ENCODE measurements at places on chromosomes 5 and 9.
A peak's percentile ranks its signal among the peaks of the same experiment; 100 is the strongest.

- no peak for DNase-seq
Observed at GRCh38 chr5:91136271-91136670, 246.8 kb downstream of the ARRDC3 start.

DNA sequence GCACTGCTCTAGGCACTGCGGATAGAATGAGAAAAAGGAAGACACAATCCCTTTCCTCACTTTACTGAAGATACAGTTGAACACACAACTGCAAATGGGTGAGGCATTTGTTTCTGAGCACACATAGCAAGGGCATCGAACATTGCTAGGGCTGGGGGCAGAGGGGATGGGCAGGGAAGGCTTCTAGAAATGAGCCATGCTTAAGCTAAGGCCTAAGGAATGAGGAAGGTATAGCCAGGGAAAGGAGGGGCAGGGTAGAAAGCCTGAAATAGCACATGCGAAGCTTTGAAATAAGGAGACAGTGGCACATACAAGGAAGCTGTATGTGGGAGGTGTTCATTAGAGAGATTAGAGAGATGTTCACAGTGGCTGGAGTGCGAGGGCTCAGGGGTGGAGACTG is 92.7 kb downstream of the KIF4B start:
- peak; percentile 9 for DNase-seq

- DNase-seq = peak; percentile 79
Observed at GRCh38 chr5:15598294-15598902, 98.4 kb downstream of the FBXL7 start.

GRCh38 chr9:129685220-129685932 is 19.9 kb downstream of the PRRX2 start:
- no peak for DNase-seq

- no peak for DNase-seq
Observed at GRCh38 chr9:30937106-30937505, 1447.3 kb upstream of the ACO1 start.

- DNase-seq = peak; percentile 18
Observed at GRCh38 chr5:178304016-178304415, 71.4 kb upstream of the PHYKPL start.

DNA sequence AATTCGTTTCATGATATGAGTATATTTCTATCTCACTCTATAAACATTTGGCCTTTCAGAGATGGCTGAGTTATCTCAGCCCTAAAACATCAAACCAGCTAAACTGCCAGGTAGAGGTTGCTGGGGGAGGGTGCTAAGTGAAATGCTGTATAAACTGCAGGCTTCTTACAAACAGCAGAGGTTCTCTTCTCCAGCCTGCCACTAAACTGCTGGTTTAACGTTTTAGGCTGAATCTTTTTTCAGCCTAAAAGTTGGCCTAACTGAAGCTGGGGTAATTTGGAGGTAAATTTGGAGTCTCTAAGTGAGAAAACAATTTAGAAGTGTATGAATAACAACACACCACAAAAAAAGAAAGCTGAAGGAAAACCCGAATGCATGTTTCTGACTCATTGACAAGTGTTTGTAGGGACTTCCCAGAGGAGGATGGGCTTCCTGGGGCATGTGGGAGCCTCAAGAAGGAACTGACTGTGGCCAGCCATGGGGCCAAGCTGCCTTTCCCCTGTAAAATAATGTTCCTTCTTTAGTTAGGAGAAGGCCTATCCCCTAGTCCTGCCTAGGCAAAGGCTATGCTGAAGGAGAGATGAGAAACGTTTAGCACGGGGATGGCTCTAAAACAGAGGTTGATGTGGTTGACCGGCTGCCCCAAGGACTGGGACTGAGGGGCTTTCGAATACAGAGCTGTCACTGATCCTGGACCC is 44.3 kb downstream of the SLC28A3 start:
- no peak for DNase-seq

- peak; percentile 85 for DNase-seq
Observed at GRCh38 chr9:121285835-121286687, 18.1 kb downstream of the GSN start.

DNA sequence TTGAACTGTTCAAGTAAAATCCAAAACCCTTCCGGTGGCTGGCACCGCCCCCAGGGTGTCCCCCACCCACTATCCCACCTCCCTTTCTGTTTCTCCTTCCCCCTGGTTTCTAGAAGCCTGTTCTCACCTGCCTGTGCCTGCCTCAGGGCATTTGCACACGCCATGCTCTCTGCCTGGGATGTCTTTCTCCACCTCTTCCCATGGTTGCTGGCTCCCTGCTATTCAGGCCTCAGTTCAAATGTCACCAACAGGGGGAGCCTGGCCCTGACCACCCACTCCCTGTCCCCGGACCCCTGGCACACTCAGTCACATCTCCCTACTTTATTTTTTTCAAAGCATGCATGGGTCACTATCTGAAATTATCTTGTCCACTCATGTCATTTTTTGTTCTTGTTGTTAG is 39.9 kb upstream of the EEIG1 start:
- peak; percentile 76 for DNase-seq

- peak; percentile 81 for DNase-seq
Observed at GRCh38 chr5:158382473-158382872, 523.5 kb upstream of the CLINT1 start.

- no peak for DNase-seq
Observed at GRCh38 chr5:148986636-148987035, 76.2 kb downstream of the SH3TC2 start.

- no peak for DNase-seq
Observed at GRCh38 chr9:107983762-107984161, 494.2 kb upstream of the KLF4 start.

DNA sequence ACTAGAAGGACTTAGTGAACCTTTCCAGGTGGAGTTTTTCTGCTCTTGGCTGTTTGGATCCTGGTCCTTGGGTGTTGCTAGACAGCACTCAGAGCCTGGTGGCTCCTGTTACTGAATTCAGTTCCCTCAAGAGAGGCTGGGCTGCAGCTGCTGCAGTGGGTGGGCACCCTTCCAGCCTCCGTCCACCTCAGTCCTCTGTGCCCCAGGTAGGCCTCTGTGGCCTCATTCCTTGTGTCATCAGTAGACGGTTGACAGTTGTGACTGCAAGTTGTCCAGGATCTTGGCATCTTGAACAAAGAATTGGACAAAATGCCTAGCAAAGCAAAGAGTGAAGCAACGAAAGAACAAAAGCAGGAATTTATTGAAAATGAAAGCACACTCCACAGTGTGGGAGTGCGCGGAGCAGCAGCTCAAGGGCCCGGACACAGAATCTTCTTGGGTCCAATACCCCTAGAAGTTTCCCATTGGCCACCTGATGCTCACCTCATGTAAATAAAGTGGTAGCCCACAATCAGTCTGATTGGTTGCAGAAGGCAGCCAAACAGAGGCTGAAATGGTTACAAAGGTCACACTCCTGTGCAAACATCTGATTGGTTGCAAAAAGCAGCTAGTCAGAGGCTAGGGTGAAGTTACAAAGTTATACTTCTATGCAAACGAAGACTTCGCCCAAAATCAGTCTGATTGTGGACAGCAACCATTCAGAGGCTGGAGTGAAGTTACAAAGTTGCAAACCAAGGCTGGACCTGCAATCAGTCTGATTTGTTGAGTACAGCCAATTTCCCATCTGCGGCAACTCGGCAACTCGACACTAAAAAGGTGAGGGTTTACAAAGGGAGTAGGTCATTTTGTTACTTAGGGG is 40.1 kb downstream of the F2R start:
- no peak for DNase-seq

GRCh38 chr5:81140441-81140840 is 92.7 kb upstream of the CKMT2 start:
- no peak for DNase-seq

DNA sequence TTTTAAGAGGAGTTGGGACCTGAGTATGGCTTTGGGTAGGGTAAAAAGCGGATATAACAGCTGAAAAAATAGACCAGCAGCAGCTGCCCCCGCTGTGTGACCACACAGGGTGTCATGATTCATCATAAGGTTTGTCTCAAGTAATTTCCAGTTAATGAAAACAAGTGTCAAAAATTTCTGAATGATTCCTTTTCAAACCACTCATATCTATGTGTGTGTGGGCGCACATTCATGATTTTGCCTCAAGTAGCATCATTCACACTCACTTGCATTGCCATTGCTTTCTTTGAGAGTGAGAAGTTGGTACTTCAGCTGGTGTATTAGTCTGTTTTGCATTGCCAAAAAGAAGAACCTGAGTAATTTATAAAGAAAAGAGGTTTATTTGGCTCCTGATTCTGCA is 12.1 kb upstream of the TNFAIP8 start:
- DNase-seq = no peak

DNA sequence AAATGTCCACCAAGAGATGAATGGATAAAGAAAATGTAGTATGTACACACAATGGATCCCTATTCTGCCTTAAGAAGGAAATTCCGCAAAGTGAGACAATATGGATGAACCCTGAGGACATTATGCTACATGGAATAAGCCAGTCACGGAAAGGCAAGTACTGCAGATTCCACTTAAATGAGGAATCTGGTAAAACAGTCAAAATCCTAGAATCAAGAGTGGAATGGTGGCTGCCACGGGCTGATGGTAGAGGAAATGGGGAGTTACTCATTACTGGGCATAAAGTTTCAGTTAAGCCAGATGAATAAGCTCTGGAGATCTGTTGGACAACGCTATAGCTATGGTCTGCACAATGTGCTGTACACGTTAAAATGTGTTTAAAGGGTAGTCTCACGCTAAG is 47.2 kb downstream of the STK10 start:
- DNase-seq = no peak

DNA sequence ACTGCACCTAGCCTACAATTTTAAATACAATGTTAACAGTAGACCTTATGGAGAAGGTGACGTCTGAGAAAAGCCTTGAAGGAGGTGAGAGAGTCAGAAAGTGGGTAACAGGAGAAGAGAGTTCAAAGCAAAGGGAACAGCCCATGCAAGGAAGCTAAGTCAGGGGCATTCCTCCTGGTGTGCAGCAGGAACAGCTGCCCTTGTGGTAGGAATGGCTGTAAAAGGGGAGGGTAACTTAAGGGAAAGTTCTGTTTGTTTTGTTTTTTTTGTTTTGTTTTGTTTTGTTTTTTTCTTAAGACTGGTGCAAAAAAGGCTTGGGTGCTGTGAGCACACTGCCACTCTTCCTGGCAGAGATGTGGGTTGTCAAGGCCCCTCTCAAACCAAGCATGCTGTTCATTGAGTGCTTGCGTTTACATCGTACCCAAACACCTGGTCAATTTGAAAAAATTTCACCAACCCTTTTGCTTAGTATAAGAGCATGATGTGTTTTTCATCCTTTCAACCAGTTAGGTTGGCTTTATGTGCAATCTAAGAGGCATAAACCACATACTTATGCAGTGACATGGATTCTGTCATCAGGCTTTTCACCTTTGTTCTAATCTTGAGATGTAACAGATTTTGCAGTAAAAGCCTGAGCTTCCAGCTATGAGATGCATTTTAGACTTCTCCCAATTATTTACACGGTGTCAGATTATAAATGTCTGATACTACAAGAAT is 279.7 kb downstream of the GLIS3 start:
- DNase-seq = no peak

- peak; percentile 36 for DNase-seq
Observed at GRCh38 chr5:140796718-140797095, 2.1 kb downstream of the PCDHA2 start.

DNA sequence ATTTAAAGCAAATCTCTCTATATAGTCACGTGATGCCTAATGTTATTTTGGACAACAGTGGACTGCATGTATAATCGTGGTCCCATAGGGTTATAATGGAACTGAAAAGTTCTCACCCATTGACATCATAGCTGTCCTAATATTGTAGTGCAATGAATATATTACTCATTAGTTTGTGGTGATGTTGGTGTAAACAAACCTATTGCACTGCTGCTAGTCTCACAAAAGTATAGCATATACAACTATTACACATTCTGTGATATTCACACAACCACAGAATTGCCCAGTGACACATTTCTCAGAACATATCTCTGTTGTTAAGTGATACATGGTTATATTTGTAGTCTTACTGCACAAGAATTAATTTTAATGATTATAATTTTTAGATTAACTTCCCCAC is 37.7 kb downstream of the IPO11 start:
- no peak for DNase-seq

GRCh38 chr5:132768485-132768868 is 8.6 kb downstream of the SEPTIN8 start:
- DNase-seq = no peak

- no peak for DNase-seq
Observed at GRCh38 chr5:131256507-131256823, 7.4 kb upstream of the CDC42SE2 start.

DNA sequence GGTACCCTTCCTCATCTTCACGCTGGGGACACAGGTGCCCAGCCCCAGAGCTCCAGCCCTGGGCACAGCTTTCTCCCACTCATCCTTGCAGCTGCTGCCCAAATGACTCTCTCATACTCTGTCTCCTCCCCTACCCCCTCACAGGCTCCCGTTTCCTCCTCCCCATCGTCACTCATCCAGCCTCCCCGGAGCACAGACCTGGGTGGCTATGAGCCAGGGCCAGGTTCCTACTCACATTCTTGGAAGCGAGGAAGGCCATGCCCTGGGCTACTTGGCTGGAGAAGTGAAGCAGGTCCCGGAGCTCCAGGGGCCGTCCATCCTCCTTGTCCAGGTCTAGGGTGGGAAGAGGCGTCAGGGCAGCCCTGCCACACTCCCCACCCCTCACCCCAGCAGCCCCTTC is 29.3 kb downstream of the CSF1R start:
- DNase-seq = no peak

GRCh38 chr5:133890776-133891280 is 77.6 kb downstream of the C5orf15 start:
- no peak for DNase-seq

GRCh38 chr9:5392285-5392684 is 45.4 kb downstream of the PLGRKT start:
- no peak for DNase-seq

- no peak for DNase-seq
Observed at GRCh38 chr5:160905285-160905684, 53.3 kb upstream of the ATP10B start.

GRCh38 chr5:84281383-84281782 is 103.3 kb downstream of the EDIL3 start:
- no peak for DNase-seq

DNA sequence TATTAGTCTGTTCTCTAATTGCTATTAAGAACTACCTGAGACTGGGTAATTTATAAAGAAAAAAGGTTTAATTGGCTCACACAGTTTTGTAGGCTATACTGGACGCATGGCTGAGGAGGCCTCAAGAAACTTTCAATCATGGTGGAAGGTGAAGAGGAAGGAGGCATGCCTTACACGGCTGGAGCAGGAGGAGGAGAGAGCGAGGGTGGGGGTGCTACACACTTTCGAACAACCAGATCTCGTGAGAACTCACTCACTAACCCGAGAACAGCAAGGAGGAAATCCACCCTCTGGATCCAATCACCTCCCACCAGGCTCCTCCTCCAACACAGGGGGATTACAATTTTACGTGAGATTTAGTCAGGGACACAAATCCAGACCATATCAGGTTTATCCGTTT is 90.0 kb downstream of the RMI1 start:
- no peak for DNase-seq

DNA sequence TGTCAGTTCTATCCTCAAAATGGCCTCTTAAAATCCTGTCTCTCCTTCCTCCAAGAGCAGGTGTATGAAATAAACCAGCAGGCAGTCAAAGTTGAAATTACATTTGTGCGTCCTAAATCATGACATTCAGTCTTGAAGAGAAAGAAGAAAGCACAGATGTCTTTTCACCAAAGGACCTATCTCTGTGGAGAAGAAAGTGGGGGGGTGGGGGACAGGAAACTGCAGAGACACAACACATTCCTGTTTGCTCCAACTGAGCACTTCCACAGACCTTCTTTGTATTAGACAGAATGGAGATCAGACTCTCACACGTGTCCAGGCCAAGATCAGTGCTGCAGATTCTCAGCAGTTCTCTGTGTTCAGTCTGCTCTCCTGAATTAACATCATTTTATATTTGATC is 471.9 kb upstream of the RGMB start:
- DNase-seq = no peak

Data from endodermal cell (in vitro differentiated cells).